ENCODE measurements at places on chromosomes 1 and 21.

DNA sequence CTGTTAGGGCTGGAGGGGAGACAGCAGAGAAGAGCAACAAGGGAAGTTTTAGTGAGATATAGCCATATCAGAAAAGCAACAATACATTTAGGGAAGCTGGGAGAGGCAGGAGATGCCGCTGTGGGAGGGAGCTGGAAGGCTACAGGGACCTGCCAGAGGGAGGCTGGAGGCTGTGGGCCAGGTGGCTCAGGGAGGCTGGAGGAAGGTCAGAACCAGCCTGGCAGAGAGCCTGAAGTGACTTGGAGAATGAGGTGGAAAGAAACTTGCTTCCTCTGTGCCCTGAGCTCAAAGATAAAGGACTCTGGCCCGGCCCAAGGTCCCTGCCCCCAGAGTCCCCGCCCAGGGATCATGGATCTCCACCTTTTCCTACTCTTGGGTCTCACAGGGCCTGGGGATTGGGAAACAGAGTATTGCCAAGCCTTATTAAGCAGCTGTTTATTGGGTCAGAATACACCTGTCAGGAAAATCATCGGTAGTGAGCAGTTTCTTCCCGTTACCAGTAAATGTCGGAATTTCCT lies 85.9 kb downstream of the KIF26B start:
- no peak for DNase-seq

GRCh38 chr1:42765832-42766740 lies 742 bp downstream of the P3H1 start:
- DNase-seq = no peak

- peak; percentile 33 for DNase-seq
These were observed 6.0 kb upstream of the SEC16B start for GRCh38 chr1:177975588-177976495.

GRCh38 chr1:186208405-186209129 lies 166.5 kb downstream of the TPR start:
- no peak for DNase-seq

Measured in 8988T (cell line).